KG1 (cell line): ENCODE measurements at places on chromosomes 5 and 9.

DNA sequence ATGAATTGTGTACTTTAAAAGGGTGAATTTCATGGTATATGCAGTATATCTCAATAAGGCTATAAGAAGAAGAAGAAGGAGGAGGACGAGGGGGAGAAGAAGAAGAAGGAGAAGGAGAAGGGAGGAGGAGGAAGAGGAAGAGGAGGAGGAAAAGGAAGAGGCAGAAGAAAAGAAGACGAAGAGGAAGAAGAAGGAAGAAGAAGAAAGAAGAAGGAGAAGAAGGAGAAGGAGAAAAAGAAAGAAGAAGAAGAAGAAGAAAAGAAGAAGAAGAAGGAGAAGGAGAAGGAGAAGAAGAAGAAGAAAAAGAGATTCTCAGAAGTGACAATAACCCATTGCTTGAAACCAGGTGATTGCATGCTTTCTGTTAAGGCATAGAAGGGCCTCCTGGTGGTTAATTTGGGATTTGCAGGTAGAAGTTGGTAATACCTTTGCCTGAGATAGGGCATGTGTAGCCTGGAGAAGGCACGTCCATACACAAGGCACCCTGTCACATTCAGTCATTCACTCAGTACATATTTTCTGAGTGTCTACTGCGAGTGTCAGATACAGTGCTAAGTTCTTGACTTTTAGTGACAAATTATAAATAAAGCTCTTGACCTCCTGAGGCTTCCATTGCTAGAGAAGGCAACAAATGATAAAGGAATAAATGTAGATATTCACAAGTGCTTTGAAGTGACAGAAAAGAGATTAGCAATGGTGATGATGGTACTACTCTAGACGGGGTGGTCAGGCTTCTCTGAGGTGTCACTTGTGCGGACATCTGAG, 231.3 kb downstream of the NPR3 start:
- DNase-seq: peak; percentile 43

- DNase-seq: no peak
Measured at GRCh38 chr9:34990908-34991606, 1.5 kb downstream of the DNAJB5 start.

- DNase-seq: no peak
Measured at GRCh38 chr9:36191290-36191645, 547 bp downstream of the CLTA start.

DNA sequence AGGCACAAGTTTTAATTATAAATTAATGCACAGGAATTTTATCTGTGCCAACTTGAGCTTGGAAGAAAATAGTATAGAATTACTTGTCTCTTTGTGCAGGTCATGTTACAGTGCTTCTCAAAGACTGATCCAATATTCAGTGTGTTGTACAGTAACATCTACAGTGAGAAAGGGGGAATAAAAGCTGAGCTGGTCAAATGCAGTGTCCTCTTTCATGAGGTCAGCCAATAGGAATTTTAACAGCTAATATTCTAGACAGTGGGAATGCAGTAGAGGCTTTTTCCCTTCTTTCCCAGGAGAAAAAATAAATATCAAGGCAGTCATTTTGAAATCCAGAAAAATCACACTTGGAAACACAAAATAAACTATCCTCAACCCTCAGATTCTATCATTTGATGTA, 95.7 kb upstream of the ITGA1 start:
- no peak for DNase-seq

DNA sequence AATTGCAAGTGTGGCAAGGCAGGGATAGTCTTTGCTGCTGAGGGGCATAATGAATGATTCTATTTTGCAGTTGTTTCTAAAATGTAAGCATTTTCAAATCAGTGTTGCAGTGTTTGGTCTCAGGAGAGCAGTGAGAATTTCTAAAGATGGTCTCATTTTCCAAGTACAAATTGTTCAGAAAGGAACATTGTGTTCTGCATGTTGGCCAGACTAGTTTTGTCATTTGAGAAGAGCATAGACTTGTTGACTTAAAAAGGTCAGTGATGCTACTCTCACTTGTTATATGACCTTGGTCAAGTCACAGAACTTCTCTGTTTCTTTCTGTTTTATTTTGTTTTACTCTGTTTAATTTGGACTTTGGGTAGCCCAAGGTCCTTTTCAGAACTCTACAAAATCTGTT, 344.6 kb downstream of the OSTF1 start:
- no peak for DNase-seq

- DNase-seq: no peak
Measured at GRCh38 chr9:120438111-120438510, 141.9 kb downstream of the CDK5RAP2 start.

DNA sequence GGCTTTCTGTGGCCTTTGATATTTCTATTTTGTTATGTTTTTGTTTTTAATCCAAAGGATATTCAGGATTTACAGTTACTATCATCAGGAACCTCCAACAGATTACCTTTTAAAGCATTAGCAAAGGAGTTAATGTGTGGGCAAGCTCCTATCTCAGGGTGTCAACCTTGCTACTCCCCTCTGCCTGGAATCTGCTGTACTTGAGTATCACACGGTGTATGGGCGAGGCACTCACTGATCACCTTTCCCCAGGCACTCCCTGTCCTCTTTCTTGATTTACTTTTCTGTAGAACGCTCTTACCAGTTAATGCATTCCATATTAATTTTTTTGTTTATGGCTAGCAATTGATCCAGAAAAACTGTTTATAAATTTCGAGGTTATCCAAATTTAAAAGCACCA, 117.0 kb upstream of the GAS1 start:
- DNase-seq: no peak

- DNase-seq: no peak
Measured at GRCh38 chr5:10826971-10827370, 65.9 kb upstream of the DAP start.

DNA sequence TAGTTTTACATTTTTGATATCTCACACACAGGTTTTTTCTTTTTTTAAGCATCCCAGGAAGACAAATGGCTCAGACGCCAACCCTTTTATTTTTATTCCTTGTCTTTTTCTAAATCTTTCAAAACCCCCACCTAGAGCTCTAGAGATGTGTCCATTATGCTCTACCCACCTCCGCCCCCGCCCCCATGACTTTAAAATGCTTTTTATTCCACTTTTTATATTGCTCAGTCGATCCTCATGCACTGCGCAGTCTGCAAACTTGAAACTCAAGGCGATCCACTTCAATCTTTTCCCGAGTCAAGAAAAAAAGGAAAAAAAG, 411 bp upstream of the MAT2B start:
- no peak for DNase-seq

DNA sequence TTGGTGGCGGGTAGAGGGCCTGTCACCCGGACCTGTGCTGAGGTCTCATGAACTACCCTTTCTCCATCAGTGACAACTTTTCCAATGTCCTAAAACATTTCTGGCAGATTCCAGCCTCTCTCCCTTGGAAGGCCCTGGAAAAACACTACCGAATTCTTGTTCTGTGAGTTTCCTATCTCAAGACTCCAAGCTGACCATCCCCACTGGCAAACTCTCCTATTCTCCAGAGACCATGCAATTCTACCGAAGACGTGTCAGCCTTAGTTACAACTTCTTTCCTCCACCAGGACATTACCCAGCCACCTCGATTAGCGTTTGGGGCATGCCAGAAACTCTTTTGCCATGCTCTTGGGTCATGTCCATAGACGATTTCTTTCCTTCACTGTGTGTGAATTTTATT, 26.8 kb upstream of the GABRP start:
- DNase-seq: no peak

GRCh38 chr5:178940569-178941360, at the start of gene ZNF454:
ZNF454 (plus strand) TSS chr5:178941198; CDS start chr5:178942792, 1,594 bp downstream.
- DNase-seq: no peak

DNA sequence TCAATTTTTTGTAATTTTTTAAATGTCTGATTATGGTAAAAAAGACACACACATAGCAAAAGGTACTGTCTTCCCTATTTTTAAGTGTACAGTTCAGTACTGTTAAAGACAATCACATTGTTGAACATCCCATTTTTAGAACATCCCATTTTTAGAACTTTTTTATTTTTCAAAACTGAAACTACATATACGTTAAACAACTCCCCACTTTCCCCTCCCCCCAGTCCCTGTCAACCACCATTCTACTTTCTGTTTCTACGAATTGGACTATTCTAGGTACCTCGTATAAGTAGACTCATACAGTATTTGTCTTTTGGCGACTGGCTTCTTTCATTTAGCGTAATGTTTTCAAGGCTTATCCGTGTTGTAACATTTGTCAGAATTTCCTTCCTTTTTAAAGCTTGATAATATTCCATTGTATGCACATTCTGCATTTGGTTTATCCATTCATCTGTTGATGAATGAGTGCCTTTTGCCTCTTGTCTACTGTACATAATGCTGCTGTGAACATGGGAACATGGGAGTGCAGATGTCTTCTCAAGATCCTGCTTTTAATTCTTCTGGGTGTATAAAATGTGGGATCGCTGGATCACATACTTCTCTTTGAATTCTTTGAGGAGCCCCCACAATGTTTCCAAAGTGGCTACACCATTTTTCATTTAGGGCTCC, 154.0 kb downstream of the PIK3R1 start:
- no peak for DNase-seq

- no peak for DNase-seq
Measured at GRCh38 chr9:6894135-6894534, 136.4 kb downstream of the KDM4C start.

DNA sequence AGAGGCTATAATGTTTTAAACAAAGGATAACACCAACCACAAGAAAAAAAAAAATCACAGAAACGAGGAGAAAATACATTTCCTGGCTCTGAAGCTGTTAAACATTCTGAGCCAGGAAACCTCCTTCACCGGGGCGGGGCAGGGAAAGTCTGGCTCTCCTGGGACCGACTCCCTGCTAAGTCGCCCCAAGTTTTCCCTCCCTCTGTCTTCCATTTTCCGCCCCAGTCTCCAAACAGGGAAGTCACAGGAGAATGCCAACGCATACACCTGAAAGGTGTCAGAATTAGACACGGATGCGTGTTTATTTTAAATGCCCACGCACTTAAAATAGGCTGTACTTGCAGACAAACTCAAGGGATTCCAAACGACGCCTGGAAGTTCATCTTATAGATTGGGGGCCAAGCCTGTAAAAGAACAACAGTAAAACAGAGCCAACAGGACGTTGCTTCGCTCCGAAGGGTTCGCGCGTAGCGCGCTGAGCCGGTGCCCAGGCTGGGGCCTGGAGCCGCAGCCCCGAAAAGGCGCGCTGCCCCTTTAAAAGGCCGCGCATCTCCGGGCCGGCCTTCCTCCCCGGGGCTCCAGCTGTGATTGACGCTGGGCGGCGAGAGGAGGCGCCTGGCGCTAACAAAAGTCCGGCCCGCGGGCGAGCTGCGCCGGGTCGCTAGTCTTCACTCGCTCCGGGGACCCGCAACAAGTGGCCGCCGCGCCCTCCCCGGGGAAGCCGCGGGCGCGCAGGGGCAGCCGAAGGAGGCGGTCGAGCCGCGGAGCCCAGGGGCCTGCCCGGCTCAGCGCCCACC, at the start of gene FBXL7:
Gene FBXL7 (plus strand): TSS at position 653 of the 797 bp plus-strand sequence.
- no peak for DNase-seq

DNA sequence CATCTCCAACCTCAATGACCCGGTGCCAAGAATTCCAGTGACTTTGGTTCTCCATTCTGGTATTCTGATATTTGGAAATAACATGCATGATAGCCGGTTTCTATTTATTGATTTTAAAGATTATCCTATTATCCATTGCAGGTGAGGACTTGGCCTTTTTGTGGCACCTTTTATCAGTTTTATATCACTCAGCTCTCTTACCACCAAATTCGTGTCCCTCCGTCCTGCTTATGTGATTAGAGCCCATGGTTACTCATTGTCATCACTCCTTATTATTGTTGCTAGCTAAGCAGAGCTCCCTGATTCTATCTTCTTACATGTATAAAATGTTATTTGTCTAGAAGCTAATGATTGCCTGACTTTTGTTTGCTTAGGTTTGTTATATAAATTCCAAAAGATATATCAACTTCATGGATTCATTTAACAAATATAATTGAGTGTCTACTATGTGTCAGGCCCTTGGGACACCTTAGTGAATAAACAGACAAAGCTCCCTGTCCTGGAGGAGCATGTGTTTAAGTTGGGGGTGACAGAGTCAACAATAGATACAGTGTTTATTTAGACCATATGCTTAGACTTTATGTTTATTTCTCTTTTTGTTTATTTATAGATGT, 138.2 kb downstream of the ADAMTS16 start:
- DNase-seq: no peak

- DNase-seq: no peak
Measured at GRCh38 chr5:36659411-36659810, 53.0 kb downstream of the SLC1A3 start.

- DNase-seq: no peak
Measured at GRCh38 chr9:136572003-136572827, 26.4 kb upstream of the NOTCH1 start.
